Large intestine (tissue), 12 donors: ENCODE measurements at places on chromosomes 11 and 22.
A peak's percentile ranks its signal among the peaks of the same experiment; 100 is the strongest.

DNA sequence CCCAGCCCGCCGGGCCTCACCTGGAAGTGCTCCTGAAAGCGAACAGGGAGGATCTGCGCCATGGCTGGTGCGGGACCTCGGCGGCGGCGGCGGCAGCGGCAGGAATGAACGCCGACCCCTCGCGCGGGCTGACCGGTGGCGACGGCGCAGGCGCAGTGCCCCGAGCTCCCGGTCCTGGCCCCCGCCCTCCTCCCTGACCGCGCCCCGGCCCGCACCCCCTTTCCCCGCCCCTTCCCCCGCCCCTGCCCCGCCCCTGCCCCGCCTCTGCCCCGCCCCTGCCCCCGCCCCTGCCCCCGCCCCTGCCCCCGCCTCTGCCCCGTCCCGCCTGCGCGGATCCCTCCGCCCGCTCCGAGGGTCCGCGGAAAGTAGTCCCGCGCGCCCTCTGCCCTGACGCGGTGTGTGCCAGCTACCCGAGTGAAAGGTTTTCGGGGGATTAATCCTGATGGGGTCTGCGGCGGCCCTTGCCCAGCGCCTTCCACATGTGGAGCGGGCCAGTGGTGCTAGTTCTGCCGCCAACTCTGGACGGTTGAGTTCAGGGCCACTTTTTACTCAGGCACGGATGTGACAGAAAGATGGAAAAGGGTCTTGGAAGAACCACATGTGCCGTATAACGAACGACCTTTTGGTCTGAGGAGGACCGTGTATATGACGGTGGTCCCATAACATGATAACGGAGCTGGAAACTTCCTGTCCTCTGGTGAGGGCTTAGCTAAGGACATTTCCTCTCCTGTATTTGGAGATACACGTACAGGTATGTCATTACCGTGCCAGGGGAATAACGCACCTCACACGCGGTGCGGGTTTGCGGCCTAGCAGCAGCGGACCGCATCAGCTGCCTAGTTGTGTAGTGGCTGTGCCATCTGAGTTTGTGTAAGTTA lies at the start of gene CLTCL1:
TSS of gene CLTCL1 (minus strand) at position 140 of the 878 bp plus-strand sequence. CDS start at position 62, 78 bp downstream.
- peak; percentile 38 for DNase-seq

DNA sequence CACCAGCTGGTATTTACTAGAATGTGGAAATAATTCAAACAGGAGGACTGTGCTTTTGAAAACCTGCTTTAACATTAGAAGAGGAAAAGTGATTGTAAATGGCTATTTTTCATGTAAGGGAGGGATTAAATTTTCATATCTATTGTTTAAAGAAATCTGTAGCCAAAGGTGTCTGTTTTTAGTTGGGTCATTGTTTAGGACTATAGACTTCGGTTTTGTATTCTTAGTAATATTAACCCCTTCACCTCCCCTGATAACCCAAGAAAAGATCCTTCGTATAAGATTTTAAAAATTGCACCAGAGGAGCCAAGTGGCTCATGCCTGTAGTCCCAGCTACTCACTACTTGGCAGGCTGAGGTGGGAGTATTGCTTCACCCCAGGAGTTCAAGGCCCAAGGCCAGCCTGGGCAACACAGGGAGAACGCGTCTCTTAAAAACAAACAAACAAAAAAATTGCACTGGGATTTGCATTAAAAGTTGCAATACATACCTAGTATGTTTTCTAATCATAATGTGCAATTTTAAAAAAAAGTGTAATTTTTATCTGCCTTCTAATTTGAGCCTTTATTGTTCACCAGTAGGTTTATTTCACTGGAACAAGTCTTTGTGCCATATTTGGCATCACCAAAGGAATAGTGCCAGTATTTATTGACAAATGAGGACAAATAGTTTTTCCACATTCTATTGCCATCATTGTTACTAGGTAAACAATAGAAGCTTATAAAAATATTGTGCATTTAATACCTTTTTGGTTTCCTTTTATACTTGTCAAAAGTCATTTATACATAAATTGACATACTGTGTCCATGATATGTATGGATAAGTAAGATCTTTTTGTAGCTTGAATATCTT lies 34.3 kb downstream of the MTMR3 start:
- DNase-seq: no peak

DNA sequence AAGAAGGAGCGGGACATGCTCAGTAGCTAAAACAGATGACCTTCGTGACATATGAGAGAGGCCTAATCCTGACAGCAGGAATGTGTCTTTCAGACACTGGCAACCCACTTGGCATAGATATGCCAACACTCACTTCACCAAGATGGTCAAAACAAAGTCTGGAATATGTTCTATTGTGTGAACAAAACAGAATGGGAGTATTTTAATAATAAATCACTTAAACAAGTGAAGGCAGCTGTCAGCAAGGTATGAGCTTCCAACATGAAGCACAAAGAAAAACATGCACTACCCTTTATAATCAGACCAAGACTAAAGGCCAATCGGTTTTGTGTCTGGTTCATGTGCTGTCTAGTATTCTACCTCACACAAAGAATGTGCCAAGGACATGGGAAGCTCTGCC lies 23.1 kb downstream of the CCDC34 start:
- DNase-seq: no peak

- no peak for DNase-seq
Observed at GRCh38 chr11:94141511-94142307, 13.1 kb downstream of the PANX1 start.
